Stomach (tissue), 19 donors: ENCODE measurements at places on chromosomes 6 and 20. TPM values are rescaled to one million over a fixed set of nuclear protein-coding genes. Genes with fewer than 3 reads are reported as not detected.

Gene SDCBP2
- 33.3 TPM for total RNA-seq

Gene SYNDIG1
- total RNA-seq = not detected

Gene RGS17
- total RNA-seq = 0.45 TPM

Gene CCHCR1
- total RNA-seq = 9.7 TPM

Gene TAAR1
- not detected for total RNA-seq

Gene WASF1
- 0.58 TPM for total RNA-seq

Gene POPDC3
- 4.9 TPM for total RNA-seq

Gene GRM1
- total RNA-seq = not detected

Gene NKX2-2
- total RNA-seq = 0.29 TPM

Gene OVOL2
- total RNA-seq = 27.2 TPM

Gene PRPH2
- total RNA-seq = 4.0 TPM

Gene CST4
- total RNA-seq = not detected

- peaks cover 16% of the 10 kb centered on the region for H3K27me3 ChIP-seq
- H3K4me1 ChIP-seq = no peaks in the 10 kb centered on the region
- no peaks in the 10 kb centered on the region for H3K36me3 ChIP-seq
- H3K27ac ChIP-seq = no peak overlapping the region
- DNase-seq = peak; percentile 93
Observed at GRCh38 chr20:46255440-46256104, 52.7 kb downstream of the CDH22 start.

DNA sequence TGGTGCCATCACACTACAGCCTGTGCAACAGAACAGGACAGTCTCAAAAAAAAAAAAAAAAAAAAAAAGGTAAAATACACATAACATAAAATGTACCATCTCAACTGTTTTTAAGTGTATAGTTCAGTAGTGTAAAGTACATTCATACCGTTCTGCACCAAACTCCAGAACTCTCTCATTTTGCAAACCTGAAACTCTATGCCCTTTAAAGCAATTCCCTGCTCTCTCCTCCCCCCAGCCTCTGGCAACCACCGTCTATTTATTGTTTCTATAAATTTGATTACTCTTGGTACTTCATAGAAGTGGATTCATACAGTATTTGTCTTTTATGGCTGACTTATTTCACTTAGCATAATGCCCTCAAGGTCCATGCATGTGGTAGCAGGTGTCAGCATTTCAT, 12.9 kb downstream of the RIPOR2 start:
- H3K27me3 ChIP-seq = no peaks in the 10 kb centered on the region
- H3K4me3 ChIP-seq = no peak overlapping the region
- H3K27ac ChIP-seq = no peak overlapping the region

DNA sequence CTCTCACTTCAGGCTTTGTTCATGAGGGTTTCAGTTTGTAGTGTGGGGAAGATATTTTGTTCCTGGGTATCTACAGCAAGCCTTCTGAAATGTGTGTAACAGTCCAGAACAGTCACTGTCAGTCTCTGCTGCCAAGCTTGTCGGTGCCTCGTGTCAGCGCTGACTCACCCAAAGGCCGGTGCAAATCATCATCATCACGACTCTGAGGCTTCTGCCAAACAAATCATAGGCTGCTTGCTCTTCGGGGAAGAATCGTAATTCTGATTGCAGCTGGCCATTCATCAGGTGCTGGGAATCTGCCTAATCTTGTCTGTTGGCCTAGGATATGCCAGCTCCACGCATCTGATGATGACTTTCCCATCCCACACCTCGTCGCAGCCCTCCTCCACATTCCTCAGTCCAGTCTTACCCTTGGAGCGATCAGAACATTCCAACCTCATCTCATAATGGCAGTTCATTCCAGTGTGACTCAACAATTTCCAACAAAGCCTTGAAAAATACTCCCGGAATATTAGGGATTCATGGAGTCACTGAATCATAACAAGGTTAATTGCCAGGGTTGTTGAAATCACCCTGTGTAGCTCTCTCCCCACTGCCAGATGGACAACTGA, 40.9 kb downstream of the ALDH8A1 start:
- H3K4me1 ChIP-seq = no peaks in the 10 kb centered on the region
- H3K4me3 ChIP-seq = no peak overlapping the region
- no peaks in the 10 kb centered on the region for H3K36me3 ChIP-seq

DNA sequence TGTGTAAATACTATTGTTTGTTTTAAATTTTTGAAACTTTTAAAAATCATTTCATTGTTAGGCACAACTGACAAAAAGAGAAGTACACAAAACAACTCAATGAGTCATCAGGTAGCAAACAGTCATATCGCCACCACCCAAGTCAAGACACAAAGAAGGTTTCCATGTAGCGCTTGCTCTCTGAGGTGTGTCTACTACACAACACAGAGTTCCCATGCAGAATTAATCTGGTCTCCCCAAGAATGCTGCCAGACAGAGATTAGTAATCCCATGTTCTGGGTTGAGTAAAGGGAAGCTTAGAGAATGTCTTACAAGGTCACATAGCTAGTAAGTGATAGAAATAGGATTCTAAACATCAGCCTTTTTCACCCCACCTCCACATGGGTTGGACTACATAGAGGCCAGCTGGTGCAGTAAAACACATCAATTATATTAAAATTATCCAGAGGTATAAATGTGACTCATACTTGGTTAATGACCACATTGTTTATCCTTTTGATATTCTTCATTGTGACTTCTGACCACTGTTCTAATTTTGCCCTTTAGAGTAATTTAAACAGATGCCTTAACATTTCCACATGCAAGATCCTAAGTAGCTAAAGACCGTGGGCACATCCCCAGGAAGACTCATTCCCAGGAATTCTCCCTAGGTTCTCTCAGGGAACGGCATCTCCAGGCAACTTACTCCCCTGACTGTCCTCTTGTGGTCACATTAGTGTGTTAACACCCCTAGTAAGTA, 413.5 kb downstream of the PRKN start:
- DNase-seq = peak; percentile 18
- no peaks in the 10 kb centered on the region for H3K27me3 ChIP-seq
- peaks cover 6% of the 10 kb centered on the region for H3K4me1 ChIP-seq
- no peak overlapping the region for H3K4me3 ChIP-seq
- H3K27ac ChIP-seq = no peak overlapping the region

DNA sequence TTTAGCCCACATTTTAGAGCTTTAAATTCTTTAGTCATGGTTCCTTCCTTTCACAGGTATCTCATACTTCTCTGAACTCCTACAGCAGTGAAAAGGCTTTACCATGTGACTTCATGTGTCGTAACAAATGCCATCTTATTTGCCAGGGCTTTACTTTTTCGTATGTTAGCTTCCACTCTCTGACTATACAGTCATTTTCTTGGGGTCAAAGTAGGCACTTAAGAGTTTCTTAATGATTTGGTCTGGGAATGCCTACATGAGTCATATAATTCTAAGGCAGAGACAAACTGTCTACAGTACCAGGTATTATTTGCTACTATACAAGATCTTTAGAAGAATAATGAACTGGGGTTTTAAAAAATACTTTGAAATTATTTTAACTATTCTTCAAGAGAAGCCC, 15.0 kb downstream of the RAB23 start:
- no peaks in the 10 kb centered on the region for H3K27me3 ChIP-seq
- H3K4me1 ChIP-seq = peaks cover 18% of the 10 kb centered on the region
- no peak overlapping the region for H3K4me3 ChIP-seq
- no peak for DNase-seq

DNA sequence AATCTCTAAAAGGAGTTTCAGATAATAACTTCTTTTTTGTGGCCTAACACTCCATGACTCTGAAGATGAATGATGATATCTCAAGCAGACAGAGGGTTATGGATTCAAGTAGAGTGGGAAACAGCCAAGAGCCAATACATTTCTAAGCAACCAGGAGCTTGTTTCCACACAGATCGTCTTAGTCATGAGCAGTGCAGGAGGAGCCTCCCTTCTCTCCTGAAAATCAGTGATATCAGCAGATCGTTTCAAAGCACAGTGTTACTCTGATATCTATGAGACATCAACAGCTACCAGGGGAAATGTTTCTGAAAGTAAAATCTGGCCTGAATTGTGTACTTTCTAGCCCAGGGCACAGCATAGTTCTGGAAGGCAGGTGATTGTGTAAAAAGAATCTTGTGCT, 11.5 kb downstream of the ADGRG6 start:
- H3K27me3 ChIP-seq = no peaks in the 10 kb centered on the region

GRCh38 chr6:30837870-30838269, 46.4 kb upstream of the DDR1 start:
- no peaks in the 10 kb centered on the region for H3K36me3 ChIP-seq
- no peaks in the 10 kb centered on the region for H3K27me3 ChIP-seq
- no peak overlapping the region for H3K4me3 ChIP-seq
- H3K27ac ChIP-seq = no peak overlapping the region
- peak; percentile 67 for DNase-seq

GRCh38 chr6:35209081-35209480, 4.7 kb upstream of the SCUBE3 start:
- H3K4me1 ChIP-seq = peaks cover 11% of the 10 kb centered on the region
- H3K36me3 ChIP-seq = no peaks in the 10 kb centered on the region
- no peak overlapping the region for H3K27ac ChIP-seq
- H3K4me3 ChIP-seq = no peak overlapping the region
- peaks cover 52% of the 10 kb centered on the region for H3K27me3 ChIP-seq

GRCh38 chr20:54356801-54357200, 118.6 kb upstream of the DOK5 start:
- no peak overlapping the region for H3K27ac ChIP-seq
- DNase-seq = no peak
- no peaks in the 10 kb centered on the region for H3K36me3 ChIP-seq
- H3K27me3 ChIP-seq = no peaks in the 10 kb centered on the region

DNA sequence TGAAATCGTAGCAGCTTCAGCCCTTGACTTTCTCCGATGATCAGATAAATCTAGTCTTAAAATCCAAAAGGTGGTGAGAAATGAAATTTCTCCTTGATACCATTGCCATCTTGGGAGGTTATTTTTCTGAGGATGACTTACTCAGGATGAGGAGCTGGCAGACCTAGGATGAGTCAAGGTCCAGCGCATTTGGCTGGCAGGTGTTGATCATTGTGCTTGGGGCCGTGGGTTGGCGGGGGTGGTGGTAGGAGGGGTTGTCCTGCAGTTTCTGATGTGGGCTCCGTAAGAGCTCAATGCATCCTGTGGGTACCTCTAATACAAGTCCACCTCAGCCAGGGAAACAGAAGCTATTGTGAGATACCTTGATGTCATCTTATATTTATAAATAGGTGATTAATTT, 148.3 kb upstream of the SCGN start:
- H3K4me1 ChIP-seq = no peaks in the 10 kb centered on the region
- DNase-seq = no peak
- no peak overlapping the region for H3K27ac ChIP-seq
- H3K36me3 ChIP-seq = peaks cover 9% of the 10 kb centered on the region
- no peak overlapping the region for H3K4me3 ChIP-seq

- H3K36me3 ChIP-seq = no peaks in the 10 kb centered on the region
- no peaks in the 10 kb centered on the region for H3K27me3 ChIP-seq
- DNase-seq = peak; percentile 39
- H3K27ac ChIP-seq = peak overlapping the region; percentile 16
Observed at GRCh38 chr6:107657755-107658461, 166.2 kb downstream of the SCML4 start.

GRCh38 chr20:22928679-22929078, 106.4 kb upstream of the SSTR4 start:
- no peak overlapping the region for H3K4me3 ChIP-seq
- H3K27me3 ChIP-seq = no peaks in the 10 kb centered on the region
- H3K27ac ChIP-seq = no peak overlapping the region
- DNase-seq = no peak
- H3K36me3 ChIP-seq = no peaks in the 10 kb centered on the region

DNA sequence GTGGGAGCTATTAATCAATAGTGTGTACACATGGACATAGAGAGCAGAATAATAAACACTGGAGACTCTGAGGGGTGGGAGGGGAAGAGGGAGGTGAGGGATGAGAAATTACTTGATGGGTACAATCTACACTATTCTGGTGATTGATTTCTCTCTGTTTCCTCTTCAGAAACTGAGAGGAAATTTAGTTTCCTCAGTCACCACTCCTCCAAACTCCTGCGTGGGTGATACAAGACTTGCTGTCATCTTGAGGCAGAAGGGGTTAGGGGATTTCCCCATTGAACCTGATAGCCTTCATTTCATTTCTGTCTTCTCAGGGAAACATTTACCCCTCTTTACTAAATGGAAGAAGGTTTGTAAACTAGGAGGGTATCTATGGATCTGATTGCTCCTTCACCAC, 84.3 kb upstream of the ESR1 start:
- no peaks in the 10 kb centered on the region for H3K4me1 ChIP-seq
- H3K4me3 ChIP-seq = no peak overlapping the region
- H3K27ac ChIP-seq = no peak overlapping the region
- H3K27me3 ChIP-seq = no peaks in the 10 kb centered on the region

GRCh38 chr6:113954653-113955052, 16.3 kb downstream of the HDAC2 start:
- no peak for DNase-seq
- no peak overlapping the region for H3K4me3 ChIP-seq

DNA sequence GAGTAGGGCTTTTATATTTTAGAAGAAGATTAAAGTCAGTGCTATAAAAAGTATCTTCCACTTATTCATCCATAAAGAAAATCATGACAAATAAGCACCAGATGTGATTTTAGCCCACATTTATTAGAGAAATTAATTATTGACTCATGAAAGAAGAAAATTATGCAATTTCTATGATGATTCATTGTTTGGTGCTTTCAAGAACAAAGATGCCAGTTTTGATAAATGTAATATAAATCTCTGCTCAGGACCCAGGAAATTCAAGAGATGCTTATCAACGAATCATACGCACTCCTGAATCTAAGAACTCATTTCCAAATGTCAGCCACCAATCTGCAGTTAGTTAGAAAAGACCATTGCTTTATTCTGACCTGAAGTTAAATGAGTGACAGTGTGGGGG, 211.4 kb downstream of the ARHGAP18 start:
- H3K36me3 ChIP-seq = peaks cover 12% of the 10 kb centered on the region
- no peak overlapping the region for H3K4me3 ChIP-seq
- DNase-seq = no peak
- no peaks in the 10 kb centered on the region for H3K27me3 ChIP-seq
- H3K27ac ChIP-seq = no peak overlapping the region

GRCh38 chr6:160387916-160388643, 39.9 kb downstream of the SLC22A3 start:
- DNase-seq = no peak
- H3K4me3 ChIP-seq = no peak overlapping the region
- H3K4me1 ChIP-seq = peaks cover 23% of the 10 kb centered on the region
- no peaks in the 10 kb centered on the region for H3K36me3 ChIP-seq
- H3K27ac ChIP-seq = no peak overlapping the region

DNA sequence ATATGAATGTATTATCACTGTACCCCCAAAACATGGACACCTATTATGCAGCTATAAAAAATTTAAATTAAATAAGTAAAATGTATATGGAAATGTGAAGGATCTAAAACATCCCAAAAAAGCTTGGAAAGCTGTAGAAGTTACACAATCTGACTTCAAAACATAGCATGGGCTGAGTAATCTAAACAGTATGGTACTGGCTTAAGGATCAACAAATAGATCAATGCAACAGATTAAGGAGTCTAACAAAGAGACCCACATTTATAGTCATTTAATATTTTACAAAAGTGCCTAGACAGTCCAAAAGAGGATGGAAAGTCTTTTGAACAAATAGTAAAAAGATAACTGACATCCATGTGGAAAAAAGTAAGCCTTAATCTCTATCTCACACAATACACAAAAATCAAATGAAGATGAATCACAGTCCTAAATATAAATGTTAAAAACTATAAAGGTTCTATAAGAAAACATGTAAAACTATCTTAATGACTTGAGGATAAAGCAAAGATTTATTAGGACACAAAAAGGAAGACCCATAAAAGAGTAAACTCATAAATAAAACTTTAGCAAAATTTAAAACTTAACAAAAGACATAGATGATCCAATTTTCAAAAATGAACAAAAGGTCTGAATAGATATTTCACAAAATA, 46.8 kb downstream of the RANBP9 start:
- no peaks in the 10 kb centered on the region for H3K36me3 ChIP-seq
- no peaks in the 10 kb centered on the region for H3K27me3 ChIP-seq
- H3K4me1 ChIP-seq = peaks cover 89% of the 10 kb centered on the region
- no peak overlapping the region for H3K27ac ChIP-seq

- no peaks in the 10 kb centered on the region for H3K4me1 ChIP-seq
- no peak overlapping the region for H3K27ac ChIP-seq
- H3K36me3 ChIP-seq = peaks cover 52% of the 10 kb centered on the region
Observed at GRCh38 chr20:21377701-21378100, 19.6 kb downstream of the NKX2-4 start.
